Anterior cingulate cortex (tissue), 58 donors: ENCODE measurements at places on chromosomes 3 and 15.

DNA sequence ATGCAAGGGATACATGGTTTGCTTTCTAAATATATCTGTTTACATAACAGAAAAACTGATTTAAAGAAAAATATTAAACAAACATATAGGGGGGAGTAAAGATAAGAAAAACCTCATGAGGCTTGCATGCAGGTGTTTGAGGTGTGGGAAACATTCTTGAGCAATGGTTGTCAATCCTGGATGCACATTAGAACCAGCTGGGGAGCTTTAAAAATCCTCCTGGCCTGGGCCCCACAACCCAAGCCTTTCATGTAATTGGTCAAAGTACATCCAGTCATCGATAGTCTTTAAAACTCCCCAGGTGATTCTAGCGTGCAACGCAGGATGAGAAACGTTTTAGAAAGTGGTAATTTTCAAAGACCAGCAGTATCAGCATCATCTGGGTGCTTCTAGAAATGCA, 18.3 kb downstream of the NMNAT3 start:
- DNase-seq, result no peak

- no peak for DNase-seq
Observed at GRCh38 chr3:23395115-23395514, 192.0 kb downstream of the UBE2E2 start.

DNA sequence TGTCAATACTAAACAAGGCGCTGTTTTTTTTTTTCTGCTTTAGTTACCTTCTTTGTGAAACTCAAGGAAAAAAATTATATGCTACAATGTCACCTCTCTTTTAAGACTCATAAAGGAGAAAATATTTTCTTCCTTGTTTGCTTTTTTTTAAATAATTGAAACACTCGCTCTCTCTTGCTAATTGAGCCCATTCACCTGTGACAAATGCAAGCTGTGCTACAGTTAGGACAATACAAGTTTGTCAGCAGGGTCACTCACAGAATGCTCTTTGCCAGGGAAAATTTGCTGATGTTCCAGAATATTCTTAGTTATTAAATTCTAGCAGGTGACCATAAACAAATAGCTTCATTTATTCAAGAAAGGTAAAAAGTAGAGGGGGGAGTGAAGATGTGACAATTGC, 375.9 kb upstream of the DPPA4 start:
- DNase-seq, result no peak

- no peak for DNase-seq
Observed at GRCh38 chr3:39343076-39343717, 13.7 kb downstream of the CCR8 start.

- no peak for DNase-seq
Observed at GRCh38 chr15:39413558-39413957, 167.3 kb upstream of the THBS1 start.

DNA sequence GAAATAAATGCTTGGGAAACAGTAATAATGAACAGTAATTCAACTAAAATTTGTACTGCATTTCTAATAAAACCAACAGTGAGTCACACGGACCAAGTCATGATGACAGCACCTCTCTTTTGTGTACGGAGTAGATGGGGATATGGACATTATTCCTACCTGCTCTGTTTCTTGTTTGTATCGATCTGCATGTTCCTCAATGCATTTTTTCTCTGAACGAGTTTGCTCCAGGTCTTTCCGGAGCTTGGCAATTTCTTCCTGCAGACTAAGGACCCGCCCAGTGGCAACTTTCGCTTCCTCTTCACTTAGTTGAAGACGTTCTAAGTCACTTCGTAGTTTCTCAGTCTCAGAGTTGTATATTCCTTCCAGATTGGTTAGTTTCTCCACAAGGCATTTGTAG, 74.4 kb upstream of the MYO5C start:
- no peak for DNase-seq

- DNase-seq, result peak; percentile 23
Observed at GRCh38 chr3:182979674-182980191, 605 bp downstream of the DCUN1D1 start.

GRCh38 chr3:99601515-99601914, 36.9 kb upstream of the COL8A1 start:
- DNase-seq, result no peak
